ENCODE measurements at places on chromosomes 11 and 22. TPM values are rescaled to one million over a fixed set of nuclear protein-coding genes. Genes with fewer than 3 reads are reported as not detected.

IRAG1 gene
- total RNA-seq = 5.4 TPM

CCDC116 gene
- 1.4 TPM for total RNA-seq

EMSY gene
- total RNA-seq = 42.3 TPM

PLA2G3 gene
- 2.6 TPM for total RNA-seq

LSP1 gene
- not detected for total RNA-seq

DGCR6 gene
- 3.1 TPM for total RNA-seq

ZC3H12C gene
- total RNA-seq = 10.5 TPM

- no peak for DNase-seq
Observed at GRCh38 chr22:37647928-37648327, 8.5 kb downstream of the SH3BP1 start.

DNA sequence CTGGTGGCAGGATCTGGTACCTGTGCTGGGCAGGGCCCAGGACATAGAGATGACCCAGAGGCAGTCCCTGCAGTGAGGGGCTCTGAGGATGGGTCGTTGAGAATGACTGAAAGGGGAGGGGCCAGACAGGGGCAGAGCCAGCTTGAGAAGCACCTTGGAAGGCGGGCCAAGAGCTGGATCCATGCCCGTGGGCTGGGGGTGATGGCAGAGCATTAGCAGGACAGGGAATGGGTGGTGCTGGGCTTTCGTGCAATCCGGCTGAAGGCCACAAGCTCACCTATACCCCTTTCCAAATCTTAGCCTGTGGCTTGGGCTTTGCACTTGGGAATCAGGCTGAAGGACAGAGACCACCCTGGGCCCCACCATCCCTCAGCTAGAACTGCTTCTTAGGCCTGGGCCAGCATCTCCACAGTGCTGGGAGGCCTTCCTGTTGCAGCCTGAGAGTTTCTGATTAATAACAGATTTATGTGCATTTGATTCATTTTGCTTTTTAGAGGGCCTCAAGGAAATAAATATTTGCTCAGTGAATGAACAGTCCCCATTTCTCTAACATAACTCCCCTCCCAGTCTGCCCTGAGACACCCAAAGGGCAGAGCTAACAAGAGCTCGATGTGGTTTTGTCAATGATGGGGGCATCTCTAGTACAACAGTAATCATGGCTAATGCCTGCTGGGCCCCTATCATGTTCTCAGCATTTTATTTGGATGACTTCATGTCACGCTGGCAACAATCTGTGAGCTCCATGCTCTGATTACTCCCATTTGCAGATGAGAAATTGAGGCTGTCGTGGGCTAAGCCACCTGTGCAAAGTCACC, 39.3 kb downstream of the RIBC2 start:
- DNase-seq = no peak

- no peak for DNase-seq
Observed at GRCh38 chr22:50739894-50740293, 1.9 kb downstream of the ACR start.

DNA sequence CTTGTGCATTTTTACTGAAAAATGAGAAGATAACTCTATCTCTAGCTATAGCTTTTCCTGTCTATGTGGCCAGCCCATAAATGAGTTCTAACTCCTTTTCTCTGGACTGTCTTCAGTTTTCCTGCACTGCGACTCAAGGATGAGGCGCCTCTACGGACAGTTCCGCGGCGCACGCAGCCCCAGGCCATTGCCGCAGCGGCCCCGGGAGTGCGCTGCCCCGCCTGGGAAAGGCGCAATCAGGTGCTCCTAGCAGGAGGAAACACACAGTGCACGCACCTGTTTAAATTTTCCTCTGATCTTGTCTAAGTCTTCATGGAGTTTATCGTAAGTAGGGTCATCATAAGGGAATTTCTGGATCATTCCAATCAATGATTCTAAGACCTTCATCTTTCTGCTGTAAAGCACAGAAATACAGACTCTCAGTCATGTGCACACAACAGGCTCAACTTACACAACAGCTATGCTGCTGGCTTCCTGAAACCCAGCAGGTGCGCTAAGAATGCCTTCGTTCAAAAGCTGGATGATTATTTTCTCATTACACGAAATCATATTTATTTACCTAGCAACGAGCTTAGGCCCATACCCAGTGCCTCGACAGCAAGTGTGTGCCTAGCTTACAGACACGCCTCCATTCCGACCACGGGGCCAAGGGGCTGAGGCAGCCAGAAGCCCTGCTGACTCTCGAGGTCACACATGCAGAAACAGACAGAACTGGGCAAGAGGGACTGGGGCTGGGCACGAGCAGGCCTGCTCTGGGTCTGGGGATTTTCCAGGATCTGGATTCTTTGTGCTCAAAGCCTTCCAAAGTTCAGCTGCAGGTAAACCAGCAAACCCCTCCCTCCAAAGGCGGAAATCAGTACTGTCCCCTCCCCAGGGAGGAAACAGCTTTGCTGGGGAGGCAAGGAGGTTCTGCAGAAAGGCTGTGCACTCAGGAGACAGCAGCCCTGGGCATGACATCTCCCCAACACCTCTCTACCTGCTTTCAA, 7.2 kb downstream of the LTO1 start:
- DNase-seq = no peak

GRCh38 chr11:94877443-94878200, 95.7 kb downstream of the CWC15 start:
- DNase-seq = no peak

- no peak for DNase-seq
Observed at GRCh38 chr11:72160319-72160718, 24.8 kb downstream of the FOLR3 start.

DNA sequence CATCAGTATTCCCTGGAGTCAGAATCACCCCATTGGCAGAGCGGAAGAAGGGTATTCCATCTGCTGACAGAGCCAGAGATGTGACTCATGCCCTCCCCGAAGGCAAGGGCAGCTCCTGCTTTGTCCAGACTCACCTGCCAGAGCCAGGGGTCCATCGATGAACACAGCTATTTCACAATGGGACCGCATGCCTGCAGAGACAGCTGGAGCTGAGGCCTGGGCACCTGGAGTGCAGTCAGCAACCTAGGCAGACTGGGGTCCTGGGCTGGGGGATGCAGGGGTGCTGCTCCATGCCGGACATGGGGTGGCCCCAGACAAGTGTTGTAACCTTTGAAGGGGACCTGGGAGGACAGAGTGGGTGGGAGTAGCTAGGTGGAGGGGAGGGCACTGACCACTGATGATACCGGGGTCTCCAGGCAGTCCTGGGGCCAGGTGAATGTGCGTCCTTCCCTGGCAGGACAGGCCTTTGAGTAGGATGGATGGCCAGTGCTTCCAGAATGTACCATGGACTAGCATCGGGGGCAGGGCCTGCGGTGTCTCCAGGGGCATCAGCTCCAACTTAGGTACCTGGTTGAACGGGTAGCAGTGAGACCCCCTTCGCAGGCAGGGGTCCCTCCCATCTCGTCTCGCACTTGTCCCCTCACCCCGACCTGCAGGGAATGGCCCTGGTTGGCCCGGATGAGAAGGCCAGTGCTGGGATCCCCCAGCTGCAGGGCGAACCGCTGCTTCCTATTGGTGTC, 1.7 kb downstream of the TRPT1 start:
- no peak for DNase-seq

DNA sequence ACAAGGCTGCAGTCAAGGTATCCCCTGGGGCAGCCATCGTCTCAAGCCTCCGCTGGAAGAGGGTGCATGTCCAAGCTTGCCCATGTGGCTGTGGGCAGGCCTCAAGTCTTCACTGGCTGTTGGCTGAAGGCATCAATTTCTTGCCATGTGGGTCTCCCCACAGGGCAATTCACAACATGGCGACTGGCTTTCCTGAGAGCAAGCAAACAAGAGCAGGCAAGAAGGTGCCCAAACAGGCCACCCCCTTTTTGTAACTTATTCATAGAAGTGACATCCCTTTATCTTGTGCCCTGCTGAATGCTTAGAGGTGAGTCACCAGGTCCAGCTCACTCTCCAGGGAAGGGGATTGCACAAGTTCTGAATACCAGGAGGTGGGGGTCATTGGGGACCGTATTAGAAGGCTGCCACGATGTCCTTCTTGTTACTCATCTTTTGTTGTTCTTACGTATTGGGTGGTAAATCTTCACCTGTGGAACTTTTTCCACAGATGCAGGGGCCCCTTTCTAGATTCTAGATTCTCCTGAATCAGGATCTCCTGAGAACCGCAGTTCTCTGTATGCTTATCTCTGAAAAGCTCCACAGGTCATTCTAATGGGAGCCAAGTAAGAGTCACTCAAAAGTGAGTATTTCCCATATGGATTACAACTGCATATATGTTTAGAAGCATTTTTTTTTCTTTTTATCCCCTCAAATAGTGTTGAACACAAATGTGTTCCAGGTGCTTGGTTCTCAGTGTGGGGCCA, 44.2 kb upstream of the MICAL2 start:
- no peak for DNase-seq

- no peak for DNase-seq
Observed at GRCh38 chr22:45632791-45633515, 38.7 kb upstream of the ATXN10 start.

- DNase-seq = peak; percentile 64
Observed at GRCh38 chr11:18731949-18732821, 6.2 kb upstream of the IGSF22 start.

DNA sequence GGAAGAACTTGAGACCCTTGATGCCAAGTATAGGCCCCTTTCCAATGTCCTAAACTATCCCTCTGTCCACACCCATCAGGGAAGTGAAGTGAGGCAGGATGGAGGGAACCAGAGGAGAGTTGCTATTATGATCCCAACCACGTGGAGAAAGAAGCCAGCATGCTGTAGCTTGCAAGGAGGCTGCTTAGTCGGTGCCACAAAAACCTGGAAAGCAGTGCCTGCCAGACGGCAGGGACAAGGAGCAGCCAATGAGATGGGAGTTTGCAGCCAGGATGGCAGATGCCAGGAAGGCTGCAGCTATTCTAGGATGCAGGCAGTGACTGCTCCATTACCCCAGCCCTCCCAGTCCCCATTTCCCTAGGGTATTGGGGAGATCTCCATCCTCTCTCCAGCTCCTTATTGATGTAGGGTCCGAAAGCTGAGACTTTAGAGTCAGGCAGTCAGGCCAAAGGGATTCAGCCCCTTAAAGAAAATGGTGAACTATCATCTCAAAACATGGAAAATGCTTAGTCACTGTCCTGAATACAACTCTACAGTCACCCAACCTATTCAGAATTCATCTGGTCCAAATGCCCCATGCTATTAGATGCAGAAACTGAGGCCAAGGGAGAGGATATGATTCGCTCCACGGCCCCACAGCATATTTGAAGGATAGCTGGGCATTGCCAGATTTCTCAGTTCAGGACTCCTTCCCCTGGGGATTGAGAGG, 18.4 kb upstream of the LRRC55 start:
- no peak for DNase-seq

GRCh38 chr11:66238786-66239413, 29.5 kb upstream of the RAB1B start:
- no peak for DNase-seq

DNA sequence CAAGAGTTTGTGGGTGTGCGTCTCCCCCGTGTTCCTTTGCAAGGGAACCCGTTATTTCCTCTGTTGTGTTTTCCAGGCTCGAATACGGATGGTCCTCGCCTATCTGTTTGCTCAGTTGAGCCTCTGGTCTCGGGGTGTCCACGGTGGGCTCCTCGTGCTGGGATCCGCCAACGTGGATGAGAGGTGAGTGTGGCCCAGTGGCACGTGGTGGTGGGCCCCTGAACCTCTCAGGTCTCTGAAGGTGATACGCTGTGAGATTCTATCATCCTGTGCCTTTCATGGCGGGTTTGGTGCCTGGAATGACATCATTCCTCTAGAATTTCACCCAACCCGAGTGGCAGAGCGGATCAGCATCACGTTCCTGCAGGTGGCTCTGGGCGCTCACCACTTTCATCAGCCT, 32.5 kb downstream of the NADSYN1 start:
- no peak for DNase-seq

DNA sequence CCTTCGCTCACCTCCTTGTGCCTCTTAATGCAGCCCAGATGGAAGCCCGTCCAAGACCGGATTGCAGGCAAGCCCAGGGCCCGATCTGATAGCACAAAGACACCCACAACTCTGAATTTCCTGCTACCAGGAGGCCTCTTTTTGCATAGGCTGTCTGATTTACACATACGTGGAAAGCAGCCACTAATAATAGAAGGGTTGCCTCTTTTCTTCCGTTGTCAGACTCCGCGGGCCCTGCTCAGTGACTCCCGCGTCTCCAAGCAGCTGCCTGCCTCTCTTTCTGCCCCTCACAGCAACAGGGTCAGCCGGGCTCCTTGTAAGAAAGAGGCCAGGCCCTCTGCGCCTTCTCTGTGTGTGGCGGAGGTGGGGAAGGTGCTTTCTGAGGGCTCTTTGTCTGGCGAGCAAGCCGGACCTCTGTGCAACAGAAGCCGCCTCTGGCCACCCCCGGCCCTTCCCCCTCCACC, 26.7 kb downstream of the FLI1 start:
- peak; percentile 14 for DNase-seq

- no peak for DNase-seq
Observed at GRCh38 chr11:117874910-117875381, 1.5 kb downstream of the FXYD6 start.

DNA sequence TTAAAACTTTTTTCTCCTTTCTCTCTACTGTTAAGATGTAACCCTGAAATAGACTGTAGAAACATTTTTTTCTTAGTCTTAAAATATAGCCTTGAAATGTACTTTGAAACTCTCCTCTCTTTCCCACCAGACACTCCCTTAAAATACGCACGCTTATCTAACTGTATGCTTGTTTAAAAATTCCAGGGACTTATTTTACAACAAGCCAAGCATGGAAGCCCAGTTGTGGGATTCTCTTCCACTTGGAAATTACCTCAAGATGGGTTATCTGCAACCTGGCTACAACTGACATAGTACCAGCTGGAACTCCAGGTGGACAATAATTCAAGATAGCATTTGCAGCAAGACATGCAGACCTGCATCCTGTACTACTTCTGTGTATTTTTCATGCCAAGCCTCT, 12.1 kb upstream of the CHORDC1 start:
- DNase-seq = no peak

DNA sequence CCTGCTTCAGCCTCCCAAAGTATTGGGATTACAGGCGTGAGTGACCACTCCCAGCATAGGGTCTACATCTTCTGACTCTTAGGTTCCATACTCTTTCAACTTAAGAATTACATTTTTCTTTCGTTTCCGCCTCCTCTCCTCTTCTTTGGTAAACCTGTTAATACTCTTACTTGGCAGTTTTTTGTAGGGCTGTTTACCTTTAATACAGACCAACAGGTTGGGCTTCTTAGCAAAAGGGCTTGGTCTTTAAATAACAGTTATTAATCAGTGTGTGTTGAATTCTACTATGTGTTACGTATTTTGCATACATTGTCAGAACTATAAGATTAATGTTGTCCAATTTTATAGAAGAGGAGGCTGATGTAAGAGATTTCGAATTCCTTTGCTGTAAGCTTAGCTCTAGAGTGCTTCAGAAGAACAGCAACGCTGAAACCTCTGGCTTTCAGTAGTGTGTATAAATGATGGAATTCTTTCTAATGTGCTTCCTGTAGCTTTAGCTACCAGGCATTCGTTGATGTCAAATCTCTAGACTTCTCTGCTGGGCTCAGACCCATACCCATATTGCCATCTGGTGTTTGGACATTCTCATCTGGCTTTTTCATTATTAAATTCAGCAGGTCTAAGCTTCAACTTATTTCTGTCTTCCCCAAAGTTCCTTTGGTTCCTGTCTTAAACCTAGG, 3.1 kb downstream of the FDX1 start:
- DNase-seq = no peak

All from progenitor cell of endocrine pancreas (in vitro differentiated cells).